Iris pigment epithelial cell (primary cell): ENCODE measurements at places on chromosomes 13 and 19.

- DNase-seq: no peak
These were observed 66.2 kb downstream of the FOXO1 start for GRCh38 chr13:40600149-40600751.

DNA sequence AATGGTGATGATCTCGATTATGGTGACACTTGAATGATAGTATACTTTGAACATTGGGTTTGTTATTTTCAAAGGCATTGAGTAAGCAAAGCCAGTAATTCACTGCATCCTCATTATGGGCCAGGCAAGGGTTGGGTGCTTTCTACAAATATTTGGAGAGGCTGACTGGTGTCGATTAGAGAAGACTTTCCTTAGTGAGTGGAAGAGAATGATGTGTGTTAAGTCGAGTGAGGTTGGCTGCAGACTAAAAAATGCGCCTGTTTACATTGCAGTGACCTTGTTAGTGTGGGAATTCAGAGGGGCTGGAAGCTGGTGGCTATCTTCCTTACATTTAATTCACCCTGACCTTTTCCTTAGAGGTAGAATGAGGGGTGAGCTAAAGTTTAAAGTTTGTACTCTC is 22.4 kb upstream of the RNF113B start:
- peak; percentile 46 for DNase-seq

DNA sequence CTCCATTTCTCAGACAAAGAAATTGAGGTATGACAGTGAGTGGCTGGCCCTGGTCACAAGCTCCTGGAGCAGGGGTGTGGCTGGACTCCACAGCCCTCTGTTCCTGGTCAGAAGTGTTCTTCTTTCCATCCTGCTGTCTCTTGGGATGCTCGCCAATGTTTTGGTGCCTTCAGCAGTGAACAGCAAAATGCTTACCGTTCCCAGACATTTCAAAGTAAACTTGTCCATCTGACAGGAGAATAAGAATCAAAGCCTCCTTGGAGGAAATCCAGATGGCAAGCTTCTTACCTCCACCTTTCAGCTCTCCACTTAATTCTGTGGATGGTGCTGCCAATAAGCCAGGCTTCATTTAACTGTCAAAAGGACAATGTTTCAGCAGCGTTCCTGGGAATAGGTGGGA is 954.1 kb downstream of the UQCRFS1 start:
- DNase-seq: no peak

DNA sequence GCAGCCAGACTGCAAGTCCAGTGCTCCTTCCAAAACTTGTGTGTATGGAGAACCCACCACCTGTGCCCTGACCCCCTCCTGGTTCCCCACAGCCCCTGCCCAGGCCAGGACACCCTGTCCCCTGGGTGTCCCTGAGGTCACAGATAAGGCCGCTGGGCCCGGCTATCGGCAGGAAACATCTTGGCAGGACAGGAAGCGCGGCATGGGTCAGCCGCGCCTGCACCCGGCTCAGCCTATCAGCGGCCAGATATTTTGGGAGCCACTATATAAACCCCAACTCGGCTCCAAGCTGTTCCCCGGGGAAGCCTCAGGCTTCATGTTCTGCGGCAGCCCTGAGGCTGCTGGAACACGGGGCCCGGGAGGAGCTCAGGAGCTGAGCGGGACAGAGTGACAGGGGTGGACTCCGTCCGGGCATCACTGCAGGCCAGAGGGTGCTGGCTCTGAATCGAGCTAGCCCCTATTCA is 60.8 kb downstream of the AP1M1 start:
- no peak for DNase-seq

GRCh38 chr13:20099319-20099718 is 61.5 kb downstream of the GJA3 start:
- no peak for DNase-seq

- DNase-seq: peak; percentile 75
These were observed 1581.3 kb downstream of the EFNB2 start for GRCh38 chr13:104954210-104954609.

DNA sequence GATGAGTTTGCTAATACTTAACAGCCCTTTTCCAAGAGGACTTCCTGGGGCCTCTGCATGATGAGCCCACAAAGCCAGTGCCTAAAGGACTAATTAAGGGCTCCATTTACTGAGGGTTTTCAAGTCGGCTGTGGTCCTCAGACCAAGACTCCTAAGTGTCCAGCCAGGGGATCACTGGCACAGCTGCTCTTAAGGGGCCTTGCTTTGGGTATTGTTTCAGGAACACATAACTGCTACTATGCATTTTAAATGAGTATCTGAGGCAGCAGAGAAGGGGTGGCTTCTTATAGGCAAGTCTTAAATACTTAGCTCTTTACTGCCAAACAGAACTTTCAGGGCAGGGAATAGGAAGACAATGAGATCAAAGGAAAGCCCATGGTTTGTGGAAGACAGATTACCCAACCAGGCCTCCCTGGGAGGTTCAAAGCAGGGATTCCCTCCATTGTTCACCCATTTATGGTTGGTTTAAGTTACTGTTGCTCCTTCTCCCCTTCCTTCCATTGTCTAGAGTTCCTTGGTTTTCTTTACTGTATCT is 61.9 kb downstream of the TNFRSF19 start:
- no peak for DNase-seq

GRCh38 chr19:31312009-31312676 is 37.1 kb downstream of the TSHZ3 start:
- peak; percentile 94 for DNase-seq

GRCh38 chr19:28605501-28606268 is 607.3 kb downstream of the UQCRFS1 start:
- no peak for DNase-seq

DNA sequence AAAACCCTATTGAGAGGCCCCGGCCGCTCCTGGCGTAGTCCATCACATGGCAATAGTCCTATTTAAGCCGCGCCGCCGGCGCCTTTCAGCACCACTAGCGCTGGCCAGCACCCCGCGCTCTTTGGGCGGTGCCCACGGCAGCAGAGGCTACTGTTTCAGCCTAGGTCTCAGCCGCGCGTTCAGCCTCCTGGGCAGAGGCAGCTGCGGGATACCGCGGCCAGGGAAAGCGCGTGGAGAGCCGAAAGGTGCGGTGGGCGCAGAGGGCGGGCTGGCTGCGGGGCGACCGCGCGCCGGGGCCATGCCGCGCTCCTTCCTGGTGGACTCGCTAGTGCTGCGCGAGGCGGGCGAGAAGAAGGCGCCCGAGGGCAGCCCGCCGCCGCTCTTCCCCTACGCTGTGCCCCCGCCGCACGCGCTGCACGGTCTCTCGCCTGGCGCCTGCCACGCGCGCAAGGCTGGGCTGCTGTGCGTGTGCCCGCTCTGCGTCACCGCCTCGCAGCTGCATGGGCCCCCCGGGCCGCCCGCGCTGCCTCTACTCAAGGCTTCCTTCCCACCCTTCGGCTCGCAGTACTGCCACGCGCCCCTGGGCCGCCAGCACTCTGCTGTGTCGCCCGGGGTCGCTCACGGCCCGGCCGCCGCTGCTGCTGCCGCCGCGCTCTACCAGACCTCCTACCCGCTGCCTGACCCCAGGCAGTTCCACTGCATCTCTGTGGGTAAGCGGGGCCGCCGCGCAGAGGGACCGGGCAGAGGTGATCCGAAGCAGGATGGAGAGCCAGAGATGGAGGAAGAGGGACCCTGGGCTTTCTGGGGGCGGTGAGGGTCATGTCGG is at the start of gene GSX1:
Gene GSX1, plus strand, starts transcription at position 91 of the 826 bp plus-strand sequence. Its CDS starts 208 bp downstream, at position 299.
- DNase-seq: peak; percentile 76

DNA sequence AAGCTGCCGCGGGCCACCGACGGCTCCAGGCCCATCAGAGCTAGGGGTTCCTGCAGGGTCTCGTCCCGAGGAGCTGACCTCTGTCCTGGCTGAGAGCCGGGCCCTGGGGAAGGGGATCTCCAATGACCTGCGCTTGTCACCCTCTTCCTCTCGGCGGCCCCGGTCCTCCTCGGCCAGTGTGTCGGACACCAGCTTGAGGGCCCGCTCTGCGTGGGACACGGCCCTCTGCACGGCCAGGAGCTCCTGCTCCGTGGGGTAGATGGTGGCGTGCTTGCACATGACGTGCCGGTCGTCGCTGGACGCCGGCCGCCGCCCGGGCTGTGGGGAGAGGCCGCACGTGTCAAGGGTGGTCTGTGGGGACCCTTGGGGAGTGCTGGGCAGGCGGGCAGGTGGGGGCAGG is 32.7 kb upstream of the MATK start:
- DNase-seq: no peak
